H54 (cell line): ENCODE measurements at places on chromosomes 5 and 9.

GRCh38 chr5:34552686-34553085 is 103.4 kb upstream of the RAI14 start:
- no peak for DNase-seq

DNA sequence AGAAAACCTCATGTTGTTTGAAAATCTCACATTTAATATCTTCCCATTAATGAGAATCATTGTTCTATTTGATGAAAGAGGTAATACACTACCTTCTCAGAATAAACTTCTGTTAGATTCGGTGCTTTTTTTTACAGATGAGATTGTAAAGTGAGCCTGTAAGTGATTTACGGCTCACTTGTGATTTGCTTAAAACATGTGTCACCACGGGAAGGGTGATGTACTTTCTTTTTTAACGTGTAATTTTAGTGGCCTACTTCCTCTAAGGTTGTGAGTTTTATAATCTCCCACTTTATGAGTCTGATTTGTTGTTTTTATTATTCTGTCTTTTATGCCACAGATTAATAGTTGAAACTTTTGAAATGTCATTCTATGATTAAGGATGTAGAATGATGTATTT is 15.9 kb downstream of the ANXA1 start:
- no peak for DNase-seq

DNA sequence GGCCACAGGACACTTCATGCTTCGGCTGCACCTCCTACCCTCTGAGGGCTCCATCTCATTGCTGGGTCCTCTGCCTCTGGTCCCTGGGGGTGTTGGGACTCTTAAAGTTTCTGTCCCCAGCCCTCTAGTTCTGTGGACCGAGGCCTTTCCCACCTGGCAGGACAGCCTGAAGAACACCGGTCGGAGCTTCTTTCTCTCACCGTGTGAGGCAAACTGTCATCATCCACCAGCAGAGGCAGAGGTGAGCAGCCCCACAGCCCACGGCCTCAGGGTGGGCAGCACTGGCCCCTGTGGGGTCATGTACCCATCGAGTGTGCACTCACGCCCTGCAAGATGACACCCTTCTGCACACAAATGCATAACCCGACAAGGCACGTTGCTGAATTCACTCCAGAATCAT is 49.9 kb downstream of the IRX2 start:
- DNase-seq, result no peak

GRCh38 chr9:113876993-113877368 is 872 bp downstream of the ZNF618 start:
- DNase-seq, result no peak

DNA sequence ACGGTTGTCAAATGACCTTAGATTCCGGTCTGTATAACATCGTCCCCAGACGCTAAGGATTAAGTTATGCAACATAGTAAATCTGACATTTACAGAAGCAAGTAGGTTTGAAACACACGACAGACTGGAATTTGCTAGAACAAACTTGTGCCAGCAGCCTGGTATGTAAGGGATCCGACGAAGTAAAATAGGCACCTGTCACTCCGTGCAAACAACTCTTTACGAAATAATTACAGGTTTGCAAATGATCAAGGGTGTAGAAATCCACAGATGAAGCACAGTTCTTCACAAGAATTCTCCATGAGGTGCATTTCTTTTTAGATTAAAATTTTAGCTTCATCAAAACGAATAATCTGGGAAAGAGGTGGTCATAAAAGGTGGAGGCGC is 508 bp downstream of the MOCS2 start:
- no peak for DNase-seq

GRCh38 chr5:82704381-82704780 is 372.8 kb downstream of the TMEM167A start:
- no peak for DNase-seq

DNA sequence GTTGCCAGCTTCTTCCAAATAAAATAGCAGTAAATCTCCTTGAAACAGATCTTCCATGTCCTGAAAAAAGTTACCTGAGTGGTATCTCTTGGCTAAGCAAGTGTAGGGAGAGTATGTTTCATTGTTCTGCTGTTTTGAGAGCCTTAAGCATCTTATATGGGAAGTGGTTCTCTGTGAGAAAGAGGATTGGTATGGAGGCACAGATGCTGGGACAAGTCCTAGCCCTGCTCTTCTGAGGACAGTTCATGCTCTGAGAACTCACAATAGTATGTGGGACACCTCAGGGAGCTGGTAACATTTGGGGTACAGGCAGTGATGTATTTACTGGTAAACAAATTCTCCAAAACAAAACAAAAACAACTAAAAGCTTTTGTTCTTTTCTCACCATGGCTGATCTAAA is 2.0 kb downstream of the PPP3R2 start:
- DNase-seq, result no peak

- no peak for DNase-seq
These were observed 48.6 kb downstream of the COL15A1 start for GRCh38 chr9:98992107-98992884.

DNA sequence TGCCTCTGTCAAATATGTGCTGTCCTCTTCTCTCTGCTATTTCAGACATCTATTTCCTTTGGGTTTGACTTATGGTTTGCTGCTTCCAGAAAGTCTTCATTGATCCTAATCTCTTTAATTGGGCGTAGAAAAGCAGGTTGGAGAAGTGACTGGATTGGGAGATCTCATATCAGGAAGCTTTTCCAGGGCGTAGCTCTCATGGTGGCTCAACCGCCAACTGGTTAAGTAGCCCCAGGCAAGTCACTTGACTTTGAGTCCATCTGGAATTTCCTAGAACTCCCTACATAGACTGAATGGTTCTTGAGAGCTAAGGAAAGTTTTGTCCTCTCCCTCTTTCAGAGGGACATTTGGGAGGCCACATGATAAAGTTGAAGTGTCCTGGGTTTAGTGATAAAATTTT is 192.3 kb upstream of the GLRA1 start:
- DNase-seq, result no peak

DNA sequence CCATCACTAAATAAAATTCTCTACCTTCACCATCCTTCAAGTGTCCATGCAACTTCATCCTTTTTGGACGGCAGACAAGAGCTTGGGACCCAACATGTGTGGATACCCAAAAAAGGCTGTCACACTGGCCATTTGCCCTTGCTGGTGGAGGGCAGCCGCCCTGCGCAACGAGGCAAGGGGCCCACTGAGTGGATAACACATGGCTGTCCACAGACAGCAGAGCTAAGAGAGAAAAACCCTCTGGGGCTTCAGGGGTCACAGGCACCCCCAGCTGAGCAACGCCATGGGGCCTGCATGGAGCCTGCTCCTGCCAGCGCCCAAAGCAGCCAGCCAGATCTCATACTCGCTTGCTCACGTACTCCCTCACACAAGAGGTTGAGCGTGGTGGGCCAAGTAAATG is 205.9 kb upstream of the NREP start:
- DNase-seq, result no peak

GRCh38 chr9:85514256-85514655 is 227.5 kb downstream of the AGTPBP1 start:
- DNase-seq, result no peak

DNA sequence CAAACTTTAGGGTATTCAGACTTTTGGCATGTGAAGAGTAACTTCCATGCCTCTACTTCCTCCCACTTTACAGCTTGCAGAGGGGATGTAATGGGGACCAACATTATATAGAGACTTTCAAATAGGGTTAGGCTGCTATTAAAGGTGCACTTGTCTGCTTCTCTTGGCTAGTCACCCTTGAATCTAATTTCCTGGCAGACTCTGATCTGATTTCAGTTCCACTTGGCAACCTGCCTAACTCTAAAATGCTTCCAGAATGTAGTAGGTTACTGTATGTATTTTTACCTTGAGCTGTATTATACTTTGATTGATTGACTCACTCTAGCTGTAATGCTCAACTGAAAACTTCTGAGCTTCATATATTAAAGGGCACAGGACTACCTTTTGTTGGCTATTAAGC is 693.4 kb downstream of the KCTD16 start:
- DNase-seq, result no peak

GRCh38 chr5:112068593-112068992 is 311.6 kb upstream of the NREP start:
- no peak for DNase-seq

DNA sequence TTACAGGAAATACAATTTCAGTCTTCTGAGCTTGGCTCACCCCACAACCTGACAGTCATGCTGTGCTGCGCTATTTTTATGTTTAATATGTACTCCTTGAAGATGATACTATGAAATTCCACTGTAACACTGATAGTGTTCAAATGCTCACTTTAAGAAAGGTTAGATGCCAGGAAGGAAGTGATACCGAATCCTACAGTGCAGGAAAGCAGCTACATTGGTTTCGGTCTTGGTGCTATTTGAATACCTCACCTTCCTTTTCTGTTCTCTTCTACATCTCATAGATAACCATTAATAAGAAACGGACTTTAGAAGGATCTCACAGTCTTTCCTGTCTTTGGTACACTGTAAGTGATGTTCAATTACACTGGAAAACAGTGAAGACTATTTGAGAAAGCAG is 117.6 kb downstream of the SEMA5A start:
- no peak for DNase-seq

- DNase-seq, result no peak
These were observed 147.9 kb upstream of the VCAN start for GRCh38 chr5:83323557-83324180.

GRCh38 chr5:56172241-56172640 is 60.9 kb downstream of the ANKRD55 start:
- DNase-seq, result no peak

GRCh38 chr5:13739479-13739878 is 205.0 kb downstream of the DNAH5 start:
- DNase-seq, result no peak

DNA sequence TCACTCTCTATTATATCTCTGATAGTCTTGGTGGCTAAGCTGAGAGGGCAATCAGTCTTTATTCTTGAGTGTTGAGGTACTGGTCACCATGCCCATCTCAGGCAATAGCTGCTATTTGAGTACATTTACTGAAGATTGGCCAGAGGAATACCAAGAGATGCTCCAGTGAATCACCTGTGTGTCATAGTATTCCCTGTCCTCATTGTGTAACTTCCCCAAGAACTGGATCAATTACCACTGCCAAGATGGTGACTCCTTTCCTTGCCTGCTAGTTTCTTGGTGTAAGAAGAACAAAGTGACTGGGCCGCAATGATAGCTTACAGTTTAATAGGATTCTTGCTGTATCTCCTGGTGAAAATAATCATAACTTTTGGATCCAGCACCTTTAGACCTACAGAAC is 418.7 kb upstream of the KIF2A start:
- DNase-seq, result no peak

GRCh38 chr9:16062542-16063240 is 509.8 kb downstream of the CCDC171 start:
- peak; percentile 71 for DNase-seq

GRCh38 chr5:126454081-126454480 is 30.9 kb downstream of the GRAMD2B start:
- DNase-seq, result no peak

DNA sequence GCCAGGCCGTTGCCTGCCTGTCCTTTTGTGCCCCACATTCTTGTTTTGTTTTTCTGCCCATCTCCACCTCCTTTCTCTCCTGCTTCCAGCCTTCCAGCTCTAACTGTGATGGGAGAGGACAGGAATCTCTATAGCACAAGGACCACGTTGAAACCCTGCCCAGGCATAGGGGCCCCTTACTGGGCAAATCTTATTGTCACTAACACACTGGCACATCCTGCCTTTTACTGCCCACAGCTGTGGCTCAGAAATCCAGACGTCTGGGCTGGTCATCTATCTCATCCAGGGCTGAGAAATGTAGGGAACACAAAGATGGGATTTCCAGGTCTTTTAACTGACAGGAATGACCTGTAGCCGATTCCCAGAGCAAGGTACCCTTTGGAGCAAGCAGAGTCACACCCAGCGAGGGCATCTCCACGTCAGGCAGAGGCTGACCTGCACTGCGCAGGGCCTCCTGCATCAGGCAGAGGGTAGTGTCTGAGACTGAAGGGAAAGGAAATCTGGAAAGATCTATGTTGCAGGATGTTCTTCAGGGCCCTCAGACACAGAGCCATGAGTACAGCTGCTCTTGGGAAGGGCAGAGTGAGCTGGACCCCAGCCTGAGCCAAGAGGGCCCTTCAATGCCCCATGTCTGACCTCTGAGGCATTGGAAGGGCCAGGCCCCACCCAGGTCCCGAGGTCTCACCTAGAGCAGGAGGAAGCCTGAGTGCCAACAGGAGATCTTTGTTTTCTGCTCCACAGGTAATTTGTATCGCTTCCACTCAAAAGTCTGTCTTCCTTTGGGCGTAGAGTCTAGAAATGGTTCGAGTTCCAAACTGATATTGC is 278.8 kb downstream of the FSTL4 start:
- DNase-seq, result no peak

- DNase-seq, result no peak
These were observed 10.2 kb upstream of the GLT6D1 start for GRCh38 chr9:135649508-135649907.

DNA sequence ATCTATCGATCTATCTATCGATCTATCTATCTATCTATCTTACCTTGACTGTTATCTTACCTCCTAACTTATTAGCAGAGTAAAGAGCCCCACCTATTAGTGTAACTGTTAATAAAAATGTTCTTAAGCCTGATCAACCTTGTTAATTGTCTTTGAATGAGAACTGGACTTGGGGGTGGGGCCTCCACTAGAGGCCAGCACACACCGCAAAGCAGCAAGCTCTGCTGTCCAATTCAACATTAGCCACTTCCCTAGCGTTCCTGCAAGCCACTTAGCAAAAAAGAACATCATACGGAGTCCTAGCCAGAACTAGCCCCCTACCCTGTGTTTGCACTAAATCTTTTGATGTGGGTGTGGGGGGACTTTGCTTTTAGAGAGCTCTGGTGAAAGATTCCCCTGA is 515.8 kb downstream of the KDM4C start:
- DNase-seq, result no peak

DNA sequence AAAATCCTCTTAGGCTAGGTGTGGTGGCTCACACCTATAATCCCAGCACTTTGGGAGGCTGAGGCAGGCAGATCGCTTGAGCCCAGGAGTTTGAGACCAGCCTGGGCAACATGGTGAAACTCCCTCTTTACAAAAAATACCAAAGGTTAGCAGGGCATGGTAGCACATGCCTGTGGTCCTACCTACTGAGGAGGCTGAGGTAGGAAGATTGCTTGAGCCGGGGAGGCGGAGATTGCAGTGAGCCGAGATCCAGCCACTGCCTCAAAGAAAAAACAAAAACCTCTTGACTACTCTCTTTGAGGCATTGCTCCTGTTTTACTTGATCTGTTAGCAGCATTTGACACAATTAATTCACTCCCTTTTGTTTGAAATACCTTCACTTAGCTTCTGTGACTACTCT is 20.7 kb downstream of the KIF2A start:
- no peak for DNase-seq

GRCh38 chr5:37838152-37838932 is 1.5 kb downstream of the GDNF start:
- DNase-seq, result no peak
